ENCODE measurements at places on chromosomes 13 and 19. TPM values are rescaled to one million over a fixed set of nuclear protein-coding genes. Genes with fewer than 3 reads are reported as not detected.

DNA sequence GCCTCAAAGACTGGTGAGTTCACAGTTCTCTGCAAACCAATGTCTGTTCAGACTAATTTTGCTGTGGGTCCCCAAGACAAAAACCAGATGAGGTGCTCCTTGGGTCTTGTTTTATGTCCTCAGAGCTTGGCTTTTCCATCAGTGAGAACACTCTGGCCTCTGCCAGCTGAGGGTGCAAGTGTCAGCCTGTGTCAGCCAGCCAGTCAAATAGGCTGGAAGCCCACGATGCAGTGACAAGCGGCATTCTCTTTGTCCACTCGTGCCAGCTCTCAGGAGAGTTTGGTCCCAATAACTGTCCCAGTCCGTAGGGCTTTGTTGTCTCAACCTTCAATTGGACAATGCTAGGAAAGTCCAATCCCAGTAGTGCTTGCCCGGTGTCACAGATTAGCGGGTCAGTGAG is 9.4 kb upstream of the AKT2 start:
- DNase-seq: no peak

DNA sequence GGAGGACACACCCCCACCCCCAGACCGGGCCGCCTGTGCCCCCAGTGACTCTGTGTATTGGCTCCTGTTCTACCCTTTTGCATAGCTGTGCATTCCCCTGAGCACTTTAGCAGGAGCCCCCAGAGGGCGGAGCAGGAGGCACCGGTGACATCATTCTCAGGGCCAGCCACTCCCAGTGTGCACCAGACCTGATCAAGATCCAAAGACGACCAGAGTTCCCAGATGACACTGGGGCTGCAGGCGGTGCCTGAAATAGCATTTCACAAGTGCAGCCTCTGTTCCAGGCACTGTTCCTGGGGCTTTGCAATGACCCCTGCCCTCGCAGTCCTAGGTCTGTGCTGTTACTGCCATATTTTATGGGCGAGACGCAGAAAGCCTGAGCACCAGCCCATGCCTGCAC is 14.5 kb upstream of the PTPRS start:
- no peak for DNase-seq

CEACAM20 gene
- not detected for polyA plus RNA-seq

FCHO1 gene
- polyA plus RNA-seq: 0.38 TPM

- no peak for DNase-seq
Observed at GRCh38 chr13:28610996-28611395, 47.9 kb upstream of the POMP start.

CACNG7 gene
- polyA plus RNA-seq: 1.0 TPM

GRCh38 chr13:97395447-97396136 is 38.4 kb upstream of the RAP2A start:
- no peak for DNase-seq

DNA sequence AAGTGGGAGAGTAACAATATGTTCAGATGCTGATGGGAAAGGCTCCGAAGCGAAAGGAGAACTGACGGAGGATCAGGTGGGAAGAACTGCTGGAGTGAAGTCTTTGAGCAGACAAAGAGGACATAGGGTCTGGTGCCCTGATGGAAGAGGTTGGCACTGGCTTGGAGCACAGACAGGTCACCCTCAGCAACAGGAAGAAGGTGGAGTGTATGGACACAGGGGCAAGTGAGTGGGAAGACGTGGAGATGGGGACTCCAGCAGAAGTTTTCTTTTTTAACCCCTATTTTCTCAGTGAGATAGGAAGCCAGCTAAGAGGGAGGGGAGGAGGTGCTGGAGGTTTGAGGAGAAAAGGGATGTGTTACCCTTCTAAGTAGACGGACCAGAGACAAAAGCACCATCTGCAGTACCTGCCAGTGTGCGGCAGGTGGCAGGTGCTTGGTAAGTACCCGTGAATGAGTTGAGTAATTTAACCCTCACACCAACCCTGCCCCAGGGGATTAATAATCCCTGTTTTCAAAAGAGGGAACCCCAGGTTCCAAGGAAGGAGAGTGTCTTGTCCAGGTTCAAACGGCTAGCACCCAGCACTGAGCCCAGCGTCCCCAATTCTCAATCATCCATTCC is 11.2 kb downstream of the HAS1 start:
- DNase-seq: no peak

- no peak for DNase-seq
Observed at GRCh38 chr13:113612607-113613006, 28.1 kb downstream of the TFDP1 start.

TTYH1 gene
- 4.7 TPM for polyA plus RNA-seq

- no peak for DNase-seq
Observed at GRCh38 chr19:18919900-18920214, 342 bp downstream of the DDX49 start.

GRCh38 chr13:93116809-93117208 is 109.8 kb upstream of the GPC6 start:
- no peak for DNase-seq

GRCh38 chr13:44578067-44578400 is 1.9 kb upstream of the TSC22D1 start:
- no peak for DNase-seq
